ENCODE measurements at places on chromosomes 11 and 22.

DNA sequence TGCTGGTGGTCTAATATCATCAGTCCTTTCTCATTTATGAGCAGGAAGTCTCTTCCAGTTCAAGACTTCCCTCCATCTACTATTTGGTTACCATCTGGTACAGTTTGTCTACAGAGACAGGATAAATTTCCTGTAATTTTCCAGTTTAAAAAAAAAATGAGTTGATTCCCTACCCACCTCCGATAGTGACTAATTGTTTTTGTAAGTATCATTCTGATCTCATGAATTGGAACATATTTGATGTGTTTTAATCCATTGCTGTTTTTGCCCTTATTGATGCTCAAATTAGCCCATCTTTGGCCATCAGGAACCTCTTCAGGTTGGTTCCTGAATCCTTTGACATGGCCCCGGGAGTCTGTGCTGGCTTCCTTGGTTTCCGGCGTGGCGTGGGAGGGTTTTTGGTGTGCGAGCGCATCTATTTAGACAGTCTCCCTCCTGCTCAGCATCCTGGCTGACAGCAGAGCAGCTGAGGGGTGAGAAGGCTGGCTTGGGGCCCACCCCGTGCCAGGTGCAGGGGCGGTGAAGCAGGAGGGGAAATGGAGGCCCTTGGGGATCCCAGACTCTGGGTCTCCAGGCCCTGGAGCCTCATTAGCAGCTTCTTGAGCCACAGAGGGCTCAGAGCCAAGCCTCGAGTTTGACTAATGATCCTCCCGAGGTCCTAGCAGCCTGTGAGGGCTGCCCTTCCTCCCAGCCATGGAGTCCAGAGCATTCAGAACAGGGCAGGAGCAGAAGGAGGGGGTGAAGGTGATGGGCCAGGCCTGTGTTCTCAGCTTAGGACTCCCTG is 6.8 kb downstream of the OMP start:
- DNase-seq, result no peak

- no peak for DNase-seq
These were observed 110.2 kb downstream of the DBX1 start for GRCh38 chr11:20050048-20050447.

- DNase-seq, result no peak
These were observed 84.6 kb upstream of the NAV2 start for GRCh38 chr11:19628018-19628417.

DNA sequence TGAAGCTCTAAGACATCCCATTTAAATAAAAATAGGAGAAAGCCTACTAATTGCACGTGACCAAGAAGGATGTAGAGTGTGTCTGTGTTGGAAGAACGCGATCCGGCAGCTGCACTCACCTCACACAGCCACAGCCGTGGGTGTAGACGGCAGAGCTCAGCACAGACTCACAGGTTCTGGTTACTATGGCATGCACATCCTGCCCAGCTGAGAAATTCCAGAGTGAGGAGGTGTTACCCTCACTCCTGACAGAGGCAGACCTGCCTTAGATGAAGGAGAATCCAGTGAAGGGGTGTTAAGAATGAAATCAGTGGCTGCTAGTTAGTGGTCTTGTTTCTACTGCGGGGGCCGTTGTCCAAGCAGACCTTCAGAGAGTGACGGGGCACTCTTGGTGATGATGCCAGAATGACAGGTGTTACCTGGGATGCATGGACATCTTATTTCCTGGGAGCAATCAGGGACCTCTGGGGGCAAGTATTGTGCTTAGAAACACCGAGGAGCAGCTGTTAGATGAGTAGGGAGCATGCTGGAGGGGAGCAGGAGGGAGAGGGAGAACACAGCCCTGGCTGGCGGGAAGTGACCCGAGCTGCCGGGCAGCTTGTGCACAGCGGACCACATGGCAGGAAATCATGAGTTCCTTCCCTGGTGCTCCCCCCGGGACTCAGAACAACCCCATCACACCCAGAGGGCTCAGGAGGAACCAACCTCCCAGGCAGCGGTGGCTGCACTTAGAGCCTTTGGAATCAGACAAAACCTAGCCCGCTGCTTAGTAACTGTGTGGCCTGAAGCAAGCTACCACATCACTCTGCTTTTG is 12.3 kb downstream of the KCNJ5 start:
- DNase-seq, result no peak

DNA sequence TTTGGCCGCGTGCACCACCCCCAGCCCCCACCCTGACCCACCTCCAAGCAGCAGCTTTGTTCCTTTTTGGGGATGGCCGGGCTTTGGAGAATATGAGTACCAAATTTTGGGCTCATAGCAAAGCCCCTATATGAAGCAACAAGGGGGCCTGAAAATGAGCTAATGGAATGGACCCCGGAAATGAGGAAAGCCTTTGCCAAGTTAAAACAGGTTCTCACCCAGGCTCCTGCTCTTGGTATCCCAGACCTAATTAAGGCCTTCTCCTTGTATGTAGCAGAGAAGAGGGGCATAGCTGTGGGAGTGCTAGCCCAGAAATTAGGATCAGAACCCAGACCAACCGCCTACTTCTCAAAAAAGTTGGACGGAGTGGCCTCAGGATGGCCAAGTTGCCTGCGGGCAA is 87.0 kb downstream of the PIWIL4 start:
- DNase-seq, result no peak

DNA sequence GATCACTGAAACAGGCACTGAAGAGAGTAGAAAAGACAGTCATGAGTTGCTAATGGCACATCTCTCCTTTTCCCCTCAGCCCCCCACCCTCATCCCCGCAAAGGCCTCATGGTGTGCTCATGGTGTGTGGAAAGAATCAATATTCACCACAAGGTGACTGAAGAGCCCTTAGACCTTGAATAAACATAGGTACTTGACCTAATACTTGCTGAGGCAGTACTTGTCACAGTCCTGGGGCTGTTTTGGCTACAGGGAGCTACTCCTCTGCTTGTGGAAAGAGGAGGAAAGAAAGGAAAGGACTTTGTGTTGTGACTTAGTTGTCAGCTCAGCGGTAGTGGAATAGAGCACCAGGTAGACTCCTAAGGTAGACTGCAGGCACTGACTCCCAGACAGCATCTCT is 537.8 kb upstream of the CCDC179 start:
- no peak for DNase-seq

GRCh38 chr11:79092791-79093353 is 348.0 kb downstream of the TENM4 start:
- no peak for DNase-seq

DNA sequence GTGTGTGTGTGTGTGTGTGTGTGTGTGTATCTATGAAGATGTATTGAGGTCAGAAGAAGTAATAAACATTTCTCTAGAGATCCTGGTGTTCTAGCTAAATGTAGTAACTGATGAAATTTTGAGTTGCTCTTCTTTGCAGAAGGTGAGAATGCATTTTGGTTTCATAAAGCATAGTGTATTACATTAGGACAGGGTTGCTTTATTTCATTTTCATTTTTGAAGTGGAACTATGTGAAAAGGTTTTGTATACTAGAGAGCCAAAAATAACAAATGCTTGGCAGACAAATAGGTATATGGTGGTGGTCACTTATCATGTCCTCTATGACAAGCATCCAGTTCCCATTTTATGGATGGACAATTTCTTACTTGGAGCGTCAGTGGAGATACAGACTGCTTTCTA is 99.0 kb downstream of the CASP12 start:
- DNase-seq, result no peak

- no peak for DNase-seq
These were observed 711 bp upstream of the PACSIN2 start for GRCh38 chr22:43015677-43016042.

DNA sequence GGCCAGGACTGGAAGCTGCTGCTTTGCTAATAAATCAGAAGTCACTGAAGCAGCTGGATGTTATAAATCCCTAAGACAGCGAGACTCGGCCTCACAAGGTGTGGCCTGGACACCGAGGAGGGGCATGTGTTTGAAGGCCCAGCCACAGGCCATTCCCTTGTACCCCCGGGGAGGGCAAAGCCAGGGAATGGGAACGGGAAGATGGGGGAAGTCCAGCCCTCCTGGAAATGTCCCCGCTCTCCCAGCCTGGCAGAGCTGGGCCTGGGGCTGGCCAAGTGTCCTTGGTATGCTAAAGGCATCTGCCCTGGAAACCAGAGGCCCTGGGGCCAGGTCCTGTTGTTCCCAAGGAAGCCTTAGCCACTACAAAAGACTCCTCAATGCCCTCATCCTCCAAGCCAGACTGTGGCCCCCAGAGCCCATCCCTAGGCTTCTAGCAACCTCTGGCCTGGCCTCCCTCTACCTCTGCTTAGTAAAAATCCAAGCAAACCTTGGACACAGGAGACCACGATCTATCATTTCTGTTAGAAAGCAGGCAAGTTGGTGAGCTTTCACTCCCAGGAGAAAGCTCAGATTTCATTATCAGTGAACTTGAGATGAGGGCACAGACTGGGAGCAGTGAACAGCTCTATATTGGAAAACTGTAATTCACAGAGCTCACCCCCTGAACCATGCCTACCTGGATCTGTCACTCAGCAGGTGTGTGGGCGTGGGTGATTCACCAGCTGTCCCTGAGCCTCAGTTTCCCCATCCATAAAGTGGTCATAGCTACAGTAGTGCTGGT is 11.0 kb downstream of the CHST1 start:
- DNase-seq, result no peak

DNA sequence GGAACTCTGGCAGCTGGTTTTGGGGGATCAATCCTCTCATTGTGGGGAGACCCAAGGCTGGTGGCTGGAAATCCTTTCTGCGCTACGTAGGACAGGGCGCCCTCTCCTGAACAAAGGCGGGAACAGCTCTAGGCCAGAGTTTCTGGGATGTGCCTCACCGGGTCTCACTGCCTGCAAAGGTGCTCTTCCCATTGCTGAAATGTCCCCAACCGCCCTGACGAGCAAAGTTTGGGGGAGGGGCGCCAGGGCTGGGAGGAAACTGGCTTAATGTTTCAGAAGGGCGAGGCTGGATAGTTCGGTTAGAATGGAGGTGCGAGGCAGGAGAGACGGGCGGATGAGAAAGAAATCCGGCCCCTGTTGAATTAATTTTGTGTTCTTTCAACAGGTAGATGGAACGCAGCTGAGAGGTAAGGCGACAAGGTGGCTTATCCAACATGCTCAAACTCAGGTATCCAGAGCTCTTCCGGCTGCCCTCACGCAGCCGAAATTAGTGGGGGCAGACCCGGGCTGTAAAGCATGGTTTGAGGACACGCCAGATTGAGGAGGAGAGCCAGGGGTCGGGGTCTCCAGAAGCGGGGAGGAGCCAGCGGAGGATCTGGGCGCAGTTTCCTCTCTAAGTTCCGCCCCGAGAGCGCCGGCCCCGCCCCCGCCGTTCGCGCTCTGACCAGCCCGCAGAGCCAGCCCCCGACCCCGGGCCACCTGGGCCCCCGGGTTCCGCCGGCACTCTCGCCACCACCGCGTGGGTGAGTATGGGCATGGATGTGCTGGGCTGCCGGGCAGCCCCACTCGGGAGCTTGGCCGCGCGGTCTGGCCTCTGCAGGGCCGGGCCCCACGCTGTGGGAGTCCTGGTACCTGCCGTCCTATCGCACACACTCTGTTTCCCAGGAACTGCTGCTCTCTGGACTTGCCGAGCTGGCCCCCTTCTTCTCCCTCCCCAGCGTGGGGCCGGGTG is at the start of gene PGAP2:
TSS of gene PGAP2 (plus strand) at position 652 of the 952 bp plus-strand sequence. CDS start 2,700 bp downstream, outside the sequence.
- DNase-seq, result peak; percentile 43

- DNase-seq, result no peak
These were observed 1.5 kb upstream of the SIK3 start for GRCh38 chr11:117099696-117100095.

All from activated gamma-delta T cell treated with Interleukin-2 at 50 U/mL for 16 hours (primary cell).